Upper lobe of right lung (tissue), 1 donor: ENCODE measurements at places on chromosomes 4 and X. TPM values are rescaled to one million over a fixed set of nuclear protein-coding genes. Genes with fewer than 3 reads are reported as not detected.

DNA sequence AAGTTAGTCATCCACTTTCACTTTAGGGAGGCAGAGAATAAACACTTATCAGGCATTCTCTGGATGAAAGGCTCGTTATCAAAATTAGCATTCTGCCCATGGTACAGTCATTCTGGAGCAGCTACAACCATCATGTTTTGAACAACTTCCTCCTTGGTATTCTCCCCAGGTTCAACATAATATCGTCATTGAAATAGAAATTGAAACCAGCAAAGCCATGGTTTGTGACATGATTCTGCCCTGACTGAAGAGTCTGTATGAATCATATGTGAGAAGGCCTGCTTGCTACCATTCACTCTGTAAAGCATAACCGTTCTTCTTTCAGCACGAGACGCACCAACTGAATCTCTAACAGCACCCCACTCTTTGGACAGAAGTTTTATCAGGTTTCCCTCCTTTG lies 127.5 kb upstream of the RADX start:
- DNase-seq: no peak

GRCh38 chr4:65923616-65924015 lies 253.3 kb upstream of the EPHA5 start:
- no peak for DNase-seq

GRCh38 chrX:45449982-45450381 lies 249.3 kb upstream of the DIPK2B start:
- DNase-seq: no peak

GRCh38 chr4:55928846-55929245 lies 19.9 kb upstream of the CEP135 start:
- no peak for DNase-seq

GRCh38 chr4:163688856-163689255 lies 194.4 kb downstream of the TMA16 start:
- no peak for DNase-seq

DNA sequence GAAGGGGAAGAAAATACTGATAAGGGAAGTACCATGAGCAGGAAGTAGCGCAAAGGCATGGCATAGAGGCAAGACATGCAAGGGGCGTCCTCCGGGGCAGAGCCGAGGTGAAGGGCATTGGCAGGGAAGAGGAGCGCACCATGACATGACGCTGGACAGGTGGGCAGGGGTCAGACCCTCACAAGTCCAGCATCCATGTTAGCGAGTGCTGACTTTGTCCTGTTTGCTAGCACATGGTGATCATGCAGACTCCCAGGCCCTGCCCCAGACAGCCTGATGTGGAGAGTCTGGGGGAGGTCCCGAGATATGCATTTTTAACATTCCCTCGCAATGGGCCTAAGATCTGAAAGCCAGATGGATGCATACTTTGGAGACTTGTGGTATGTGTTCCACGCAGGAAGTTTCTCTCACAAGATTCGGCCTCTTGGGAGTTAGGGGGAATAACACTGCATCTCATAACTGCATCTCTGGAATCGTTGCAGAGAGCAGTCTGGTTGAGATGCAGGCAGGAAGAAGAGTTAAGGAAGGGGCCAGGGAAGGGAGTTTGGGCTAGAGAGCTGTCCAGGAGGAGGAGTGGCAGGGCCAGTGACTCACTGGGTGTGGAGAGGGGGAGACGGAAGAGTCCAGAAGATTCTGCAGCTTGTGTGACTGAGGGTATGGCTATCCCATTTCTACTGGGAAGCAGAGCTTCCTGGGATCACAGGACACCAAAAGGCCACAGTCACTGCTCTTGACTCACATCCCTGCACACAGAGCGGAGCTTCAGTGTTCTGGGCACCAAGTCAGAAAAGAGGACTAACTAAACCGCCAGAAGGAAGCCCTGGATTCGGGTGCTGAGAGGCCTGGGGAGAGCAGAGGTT lies 59.7 kb downstream of the FAM184B start:
- DNase-seq: no peak

DNA sequence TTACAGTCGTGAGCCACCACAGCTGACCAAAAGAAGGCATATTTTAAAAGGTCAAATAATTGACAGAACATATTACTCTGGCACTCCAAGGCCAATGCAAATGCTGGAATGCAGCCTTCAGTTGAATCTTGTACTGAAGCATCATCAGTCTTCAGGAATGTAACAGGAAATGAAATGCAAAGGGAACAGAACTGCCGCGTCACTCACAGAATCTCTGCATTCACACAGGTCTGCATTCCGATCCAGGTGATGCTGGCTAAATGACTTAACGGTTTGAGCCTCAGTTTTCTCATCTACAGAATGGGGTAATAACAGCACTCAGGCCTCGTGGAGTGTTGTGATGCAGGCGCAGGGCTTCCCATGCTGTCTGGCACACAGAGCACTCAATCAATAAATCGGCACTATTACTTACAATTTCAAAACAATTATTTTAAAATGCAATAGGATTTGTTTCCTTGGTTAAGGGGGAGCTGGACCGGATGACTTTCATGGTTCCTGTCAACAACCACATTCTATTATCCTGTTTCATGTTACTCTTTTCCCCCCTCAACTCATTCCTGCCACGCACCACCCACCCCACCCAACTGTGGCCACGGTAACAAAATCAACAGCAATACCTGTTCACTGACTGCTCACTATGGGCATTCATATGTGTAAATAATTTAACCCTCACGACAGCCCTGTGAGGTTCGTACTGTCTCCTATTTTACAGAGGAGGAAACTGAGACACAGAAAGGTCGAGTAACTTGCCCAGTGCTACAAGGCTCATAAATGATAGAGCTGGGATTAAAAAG lies 32.4 kb downstream of the IGFBP7 start:
- no peak for DNase-seq

DNA sequence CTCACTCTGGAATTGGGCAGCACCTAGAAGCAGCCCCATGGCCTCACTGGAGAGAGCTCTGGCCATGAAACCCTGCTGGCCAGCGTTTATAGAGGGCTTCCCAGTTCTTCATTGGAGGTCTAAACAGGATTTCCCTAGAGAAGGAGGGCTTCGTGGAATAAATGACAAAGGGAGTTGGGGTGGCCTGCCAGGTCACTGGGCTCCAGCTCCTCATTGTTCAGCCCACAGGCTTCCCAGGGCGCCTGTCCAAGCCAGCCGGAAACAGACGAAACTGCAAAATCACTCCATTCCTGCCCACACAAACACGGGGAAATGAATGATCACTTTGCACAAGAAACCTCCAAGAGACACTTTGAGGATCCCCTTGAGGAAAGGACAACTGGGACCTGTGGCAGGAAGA lies 189.7 kb downstream of the TSPAN5 start:
- DNase-seq: no peak

- DNase-seq: no peak
Measured at GRCh38 chr4:106996490-106996889, 39.6 kb downstream of the DKK2 start.

- DNase-seq: no peak
Measured at GRCh38 chrX:128623361-128623760, 571.2 kb upstream of the ACTRT1 start.

GRCh38 chr4:109947457-109947856 lies 34.8 kb downstream of the EGF start:
- no peak for DNase-seq

LDOC1 gene
- 19.1 TPM for total RNA-seq

FAM184B gene
- 0.17 TPM for total RNA-seq

ZNF81 gene
- 10.0 TPM for total RNA-seq

GUCY1A1 gene
- 76.0 TPM for total RNA-seq

PRDM5 gene
- total RNA-seq: 17.0 TPM

CFP gene
- total RNA-seq: 14.9 TPM

RTL5 gene
- 9.2 TPM for total RNA-seq

FUNDC1 gene
- 8.3 TPM for total RNA-seq

CYTL1 gene
- 11.5 TPM for total RNA-seq
